ENCODE measurements at places on chromosomes 6 and 20.

DNA sequence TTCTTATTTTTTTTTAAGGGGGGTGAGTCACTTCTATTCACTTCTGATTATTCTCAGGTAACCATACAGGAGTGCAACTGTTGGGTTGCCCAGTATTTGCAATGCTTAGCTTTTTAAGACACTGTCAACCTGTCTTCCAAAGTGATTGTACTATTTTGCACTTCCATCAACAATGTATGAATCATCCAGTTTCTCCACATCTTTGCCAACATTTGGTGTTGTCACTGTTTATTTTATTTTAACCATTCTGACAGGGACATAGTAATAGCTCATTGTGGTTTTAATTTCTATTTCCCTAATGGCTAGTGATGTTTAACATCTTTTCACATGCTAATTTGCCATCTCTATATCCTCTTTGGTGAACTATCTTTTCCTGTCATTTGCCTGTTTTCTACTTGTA is 1.4 kb upstream of the SLC13A3 start:
- DNase-seq, result no peak

DNA sequence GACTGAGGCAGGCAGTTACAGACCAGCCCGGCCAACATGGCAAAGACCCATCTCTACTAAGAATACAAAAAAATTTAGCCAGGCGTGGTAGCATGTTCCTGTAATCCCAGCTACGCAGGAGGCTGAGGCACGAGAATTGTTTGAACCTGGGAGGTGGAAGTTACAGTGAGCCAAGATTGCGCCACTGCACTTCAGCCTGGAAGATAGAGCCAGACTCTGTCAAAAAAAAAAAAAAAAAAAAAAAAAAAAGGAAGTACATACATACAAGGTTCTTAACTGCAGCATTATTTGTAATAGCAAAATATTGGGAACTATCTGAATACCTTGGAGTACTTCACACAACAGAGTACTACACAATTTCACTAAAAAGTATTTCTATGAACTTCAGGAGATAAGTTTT is 183.5 kb upstream of the OLIG3 start:
- DNase-seq, result no peak

- no peak for DNase-seq
These were observed 689.4 kb upstream of the MAP3K7 start for GRCh38 chr6:91276315-91276714.

DNA sequence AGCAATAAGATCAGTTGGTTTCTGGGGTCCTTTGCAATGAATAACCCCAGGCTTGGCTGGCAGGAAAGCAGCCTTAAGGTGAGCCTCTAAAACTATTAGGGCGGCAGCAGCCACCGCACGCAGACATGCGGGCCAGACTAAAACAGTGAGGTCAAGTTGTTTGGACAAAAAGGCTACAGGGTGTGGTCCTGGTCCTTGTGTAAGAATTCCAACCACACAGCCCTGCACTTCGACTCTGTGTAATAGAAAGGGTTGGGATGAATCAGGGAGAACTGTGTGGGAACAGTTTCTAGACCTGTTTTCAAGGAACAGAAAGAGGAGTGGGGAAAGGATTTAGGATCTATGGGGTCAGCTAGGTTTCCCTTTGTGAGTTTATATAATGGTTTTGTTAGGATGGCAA is 237.6 kb downstream of the SMOC2 start:
- DNase-seq, result no peak

DNA sequence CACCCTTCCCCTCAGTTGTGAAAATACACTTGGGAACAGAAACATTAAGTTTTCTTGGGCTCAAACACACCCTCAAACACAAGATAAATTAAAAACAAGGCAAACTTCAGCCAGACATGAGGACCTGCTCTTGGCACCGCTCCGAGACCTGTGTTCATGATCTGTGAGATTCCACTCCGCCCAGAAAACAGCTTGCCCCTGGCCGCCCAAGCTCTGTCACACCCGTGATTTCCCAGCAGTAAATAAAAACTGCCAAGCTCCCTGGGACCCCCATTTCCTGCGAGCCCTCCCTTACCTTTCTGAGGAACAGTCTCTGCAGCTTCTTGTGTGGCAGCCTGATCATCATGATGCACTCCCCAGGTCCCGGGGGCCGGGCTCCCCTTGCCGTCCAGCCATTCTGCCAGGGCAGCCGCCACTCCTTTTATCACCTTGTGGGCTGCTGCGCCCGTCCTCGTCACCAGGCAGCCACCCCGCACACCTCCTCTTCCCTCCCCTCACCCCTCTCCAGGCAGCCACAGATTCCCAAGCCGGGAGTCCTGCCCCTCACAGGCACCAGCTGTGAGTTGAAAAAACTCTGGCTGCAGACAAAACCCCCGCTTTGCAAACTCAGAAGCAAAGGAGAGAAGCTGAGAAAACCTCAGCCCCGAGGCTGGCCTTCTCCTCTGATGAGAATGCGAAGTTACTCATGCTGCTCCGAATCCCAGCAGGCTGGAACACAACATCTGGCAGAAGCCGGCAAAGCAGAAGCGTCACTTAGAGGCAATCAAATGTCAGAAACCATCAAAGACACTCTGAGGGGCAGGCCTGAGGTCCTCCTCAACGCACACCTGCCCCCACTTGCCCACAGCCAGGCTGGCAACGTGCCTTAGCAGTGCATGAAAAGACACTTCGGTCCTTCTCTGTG is 130.4 kb upstream of the RPS6KA2 start:
- DNase-seq, result no peak

DNA sequence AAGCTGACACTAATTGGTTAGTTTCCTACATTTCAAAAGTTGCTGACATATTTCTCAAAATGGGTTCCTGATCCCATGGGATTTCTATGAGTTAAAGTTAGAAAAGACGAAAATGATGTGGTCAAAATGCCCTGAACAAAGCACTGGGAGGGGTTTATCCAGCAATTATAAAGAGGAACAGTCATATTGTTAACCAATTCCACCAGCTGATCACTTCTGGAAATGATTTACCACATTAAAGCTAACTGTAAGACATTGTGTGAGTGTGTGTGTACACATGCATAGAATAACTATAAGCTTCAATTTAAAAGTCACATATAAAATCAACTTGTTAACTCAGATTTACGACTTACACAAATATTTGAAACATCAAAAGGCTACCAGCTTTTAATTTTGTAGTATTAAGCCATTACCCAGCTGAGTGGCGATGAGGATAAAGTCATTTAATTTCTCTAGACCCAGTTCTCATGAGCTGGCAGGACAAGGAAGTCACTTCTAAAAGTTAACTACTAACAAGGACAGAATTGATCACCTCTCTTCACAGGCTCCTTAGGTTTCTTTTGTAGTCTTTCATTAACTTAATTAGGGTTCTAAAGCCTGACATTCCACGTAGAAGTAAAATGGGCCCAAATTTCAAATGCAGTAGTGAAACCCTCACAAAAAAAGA is 40.4 kb downstream of the MAN1A1 start:
- DNase-seq, result no peak

- no peak for DNase-seq
These were observed 179.8 kb downstream of the FOXA2 start for GRCh38 chr20:22404419-22405170.

DNA sequence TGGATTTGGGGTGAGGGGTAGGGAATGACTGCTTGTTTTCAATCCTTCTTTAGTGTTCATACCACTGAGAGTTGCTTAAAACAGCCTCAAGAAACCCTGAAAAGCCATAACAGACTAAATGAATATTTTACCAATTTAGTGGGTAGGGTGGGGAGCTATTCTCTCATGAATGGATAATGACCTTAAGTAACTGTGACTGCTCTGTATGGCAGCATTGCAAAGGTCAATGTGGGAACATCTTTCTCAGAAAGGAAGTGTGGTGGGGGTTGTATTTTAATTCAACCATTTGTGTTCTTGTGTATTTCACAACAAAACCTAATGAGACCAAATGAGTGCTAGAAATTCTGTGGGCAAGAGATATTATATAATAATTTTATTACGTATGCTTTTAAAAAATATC is 55.7 kb downstream of the PHACTR2 start:
- DNase-seq, result no peak

- DNase-seq, result no peak
These were observed 94.1 kb upstream of the RNF24 start for GRCh38 chr20:4109307-4109940.

- DNase-seq, result no peak
These were observed 49.4 kb downstream of the F13A1 start for GRCh38 chr6:6270948-6271535.

- DNase-seq, result no peak
These were observed 115.4 kb downstream of the ISM1 start for GRCh38 chr20:13336308-13337089.

DNA sequence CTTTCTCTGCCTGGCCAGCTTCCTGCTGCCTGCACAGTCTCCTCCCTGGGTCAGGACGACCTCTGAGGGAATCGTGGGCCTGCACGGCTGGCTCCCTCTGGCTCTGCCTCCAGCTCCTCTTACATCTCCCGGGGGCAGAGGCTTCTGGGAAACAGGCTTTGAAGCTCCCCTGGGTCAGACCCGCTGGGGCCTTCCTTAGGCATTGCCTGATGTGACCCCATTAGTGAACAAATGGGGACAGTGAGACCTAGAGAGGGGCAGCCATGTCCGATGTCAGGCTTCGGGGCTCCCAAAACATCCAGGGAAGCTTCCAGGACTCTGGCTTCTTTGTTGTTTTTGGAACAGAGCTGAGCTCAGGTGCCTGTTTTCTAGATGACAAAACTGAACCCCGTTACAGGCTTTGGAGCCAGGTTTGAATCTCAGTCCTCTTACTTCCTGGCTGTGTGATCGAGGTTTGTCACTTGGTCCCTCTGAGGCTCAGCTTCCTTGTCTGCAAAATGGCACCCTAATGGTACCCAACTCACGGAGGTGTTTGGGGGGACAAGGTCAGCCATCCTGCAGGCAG is 94.3 kb downstream of the CEBPB start:
- DNase-seq, result no peak

DNA sequence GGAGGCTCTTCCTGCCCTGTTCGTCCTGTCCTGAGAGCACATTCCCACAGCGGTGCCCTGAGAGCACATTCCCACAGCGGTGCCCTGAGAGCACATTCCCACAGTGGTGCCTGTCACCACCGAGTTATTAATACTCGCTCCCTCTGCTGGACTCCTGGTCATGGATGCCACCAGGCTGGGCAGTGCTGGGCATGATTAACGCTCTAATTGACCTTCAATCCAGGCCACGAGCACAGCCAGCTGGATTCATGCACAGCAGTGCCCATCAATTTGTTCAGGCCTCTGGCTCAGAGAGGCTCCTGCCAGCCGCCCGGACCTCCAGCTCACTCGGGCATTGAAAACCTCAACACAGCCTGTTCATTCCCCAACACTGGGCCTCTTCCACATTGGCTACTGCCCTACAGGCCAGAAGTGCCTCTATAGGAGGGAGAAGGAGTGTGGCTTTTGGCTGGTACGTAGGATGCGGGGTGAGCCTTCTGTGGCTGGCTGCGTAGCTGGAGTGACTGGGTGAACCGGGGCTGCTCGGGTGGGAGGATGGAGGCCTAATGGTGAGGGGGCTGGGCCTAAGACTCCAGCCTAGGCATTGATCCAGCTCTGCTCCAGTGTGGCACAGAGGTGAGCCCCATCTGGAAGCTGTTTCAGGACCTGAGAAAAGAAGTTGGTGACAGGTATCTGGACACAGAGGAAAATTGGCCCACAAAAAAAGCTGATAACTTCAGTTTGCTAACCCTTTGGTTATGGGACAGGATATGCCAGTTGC is 9.3 kb downstream of the IP6K3 start:
- no peak for DNase-seq

DNA sequence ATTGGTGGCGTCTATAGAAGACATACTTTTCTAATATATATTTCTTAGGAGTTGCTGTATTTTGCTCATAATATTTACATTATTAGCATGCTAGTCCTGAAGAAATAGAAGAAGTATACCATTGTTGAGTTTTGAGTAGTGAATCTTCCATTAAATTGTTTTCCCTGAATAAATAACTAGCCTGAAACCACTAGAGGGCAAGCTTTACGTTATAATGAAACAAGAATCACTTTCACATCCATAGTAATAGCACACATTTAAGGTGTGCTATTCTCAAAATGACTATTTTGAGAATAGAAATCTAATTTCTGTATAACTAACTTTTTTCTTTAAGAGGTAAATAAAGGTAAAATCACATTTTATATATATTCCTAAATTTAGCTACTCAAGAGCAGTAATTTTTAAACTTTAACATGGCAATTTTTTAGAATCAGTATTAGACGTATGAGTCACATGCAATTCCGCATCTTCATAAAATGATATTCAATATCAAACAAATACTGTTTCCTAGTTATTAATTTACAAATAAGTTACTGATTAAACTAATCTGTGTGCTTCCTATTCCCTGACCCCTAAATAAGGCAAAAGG is 213.2 kb upstream of the MANEA start:
- peak; percentile 6 for DNase-seq

- DNase-seq, result no peak
These were observed 40.0 kb downstream of the DSTN start for GRCh38 chr20:17609811-17610377.

DNA sequence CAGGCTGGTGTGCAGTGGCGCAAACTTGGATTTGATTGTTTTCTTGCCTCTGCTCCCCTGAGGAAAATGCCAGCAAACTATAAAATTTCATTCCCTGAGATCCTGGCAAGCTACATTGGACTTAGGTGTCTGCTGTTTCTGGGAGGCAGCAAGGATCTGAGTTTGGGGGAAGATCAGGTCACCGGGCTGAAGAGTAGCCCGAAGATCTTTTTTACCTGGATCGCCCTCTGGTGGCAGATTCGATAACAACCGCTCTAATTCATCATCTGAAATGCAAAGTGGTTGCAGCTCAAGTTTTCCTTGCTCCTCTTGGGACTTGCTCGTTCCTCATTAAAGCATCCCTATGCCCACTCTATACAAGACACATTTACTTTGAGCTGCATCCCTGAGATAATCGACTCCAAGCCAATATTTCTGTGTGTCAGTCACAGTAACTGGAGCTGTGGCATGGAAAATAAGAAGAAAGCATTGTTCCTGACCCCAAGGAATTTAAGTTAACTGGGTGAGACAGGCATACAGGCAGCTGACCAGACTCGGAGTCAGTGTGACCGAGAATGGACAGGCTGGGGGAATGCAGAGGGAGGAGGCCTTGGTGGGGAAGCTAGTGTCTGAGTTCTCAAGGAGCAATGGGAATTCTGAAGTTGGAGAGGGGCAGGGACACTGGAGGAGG is 131.8 kb upstream of the PROKR2 start:
- DNase-seq, result peak; percentile 39

DNA sequence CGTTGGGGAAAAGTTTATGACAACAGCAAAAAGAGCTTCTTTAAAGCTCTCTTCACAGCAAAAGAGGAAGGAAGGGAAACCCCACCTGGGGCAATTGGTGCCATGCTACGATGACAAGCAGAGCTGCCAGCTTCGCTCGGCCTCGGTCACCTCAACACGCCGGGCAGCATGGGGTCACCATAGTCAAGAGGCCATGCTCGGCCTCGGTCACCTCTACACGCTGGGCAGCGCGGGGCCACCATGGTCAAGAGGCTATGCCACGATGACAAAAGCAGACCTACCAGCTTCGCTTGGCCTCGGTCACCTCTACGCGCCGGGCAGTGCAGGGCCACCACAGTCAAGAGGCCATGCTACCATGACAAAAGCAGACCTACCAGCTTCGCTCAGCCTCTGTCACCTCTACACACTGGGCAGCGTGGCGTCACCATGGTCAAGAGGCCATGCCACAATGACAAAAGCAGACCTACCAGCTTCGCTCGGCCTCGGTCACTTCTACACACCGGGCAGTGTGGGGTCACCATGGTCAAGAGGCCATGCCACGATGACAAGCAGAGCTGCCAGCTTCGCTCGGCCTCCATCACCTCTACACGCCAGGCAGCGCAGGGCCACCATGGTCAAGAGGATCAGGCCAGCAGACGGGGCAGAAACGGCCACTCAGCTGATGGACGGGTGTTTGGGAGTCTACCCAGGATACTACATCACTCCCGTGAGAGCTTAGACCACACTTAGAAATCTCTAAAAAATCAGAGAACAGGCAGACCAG is 12.1 kb downstream of the APMAP start:
- no peak for DNase-seq

Measured in germinal center (tissue), 1 donor.